ENCODE measurements at places on chromosomes 3 and 15.

- DNase-seq, result no peak
Measured at GRCh38 chr15:42457445-42458442, 33.2 kb downstream of the ZNF106 start.

GRCh38 chr3:13536432-13536831, 12.5 kb upstream of the FBLN2 start:
- DNase-seq, result no peak

DNA sequence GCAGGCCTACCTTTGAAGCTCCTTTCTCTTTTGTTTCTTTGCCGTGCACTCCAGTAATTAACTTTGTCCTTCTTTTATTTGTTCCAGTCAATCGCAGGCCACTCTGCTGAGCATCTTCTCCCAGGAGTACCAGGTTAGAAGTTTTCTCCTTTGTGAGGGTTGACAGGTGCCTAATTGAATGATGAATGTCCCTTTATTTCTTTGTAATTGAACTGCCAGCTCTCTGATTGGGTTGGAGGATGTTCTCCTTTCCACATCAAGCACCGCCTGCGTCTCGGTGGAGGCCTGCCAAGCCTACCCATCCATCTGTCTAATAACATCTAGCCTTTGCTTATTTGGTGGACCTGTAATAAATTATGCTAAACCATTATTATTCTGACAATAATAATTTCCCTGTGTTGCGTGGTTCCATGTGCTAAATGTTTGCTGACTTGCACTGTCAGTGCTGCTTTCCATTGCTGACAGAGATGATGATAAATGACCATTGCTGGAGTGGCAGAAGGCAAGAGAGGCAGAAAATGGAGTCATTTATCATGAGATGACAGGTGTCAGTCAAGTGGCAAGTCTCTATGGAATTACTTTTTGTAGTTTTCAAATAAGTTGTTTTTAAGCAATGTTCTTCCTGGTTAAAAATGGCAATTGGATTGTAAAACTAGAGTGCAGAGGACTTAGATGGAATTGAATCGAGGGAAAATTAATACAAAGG, 64.9 kb downstream of the CDIN1 start:
- no peak for DNase-seq

- no peak for DNase-seq
Measured at GRCh38 chr3:118900737-118901525, 133.7 kb downstream of the IGSF11 start.

- DNase-seq, result no peak
Measured at GRCh38 chr3:107416886-107417285, 39.6 kb downstream of the CCDC54 start.

DNA sequence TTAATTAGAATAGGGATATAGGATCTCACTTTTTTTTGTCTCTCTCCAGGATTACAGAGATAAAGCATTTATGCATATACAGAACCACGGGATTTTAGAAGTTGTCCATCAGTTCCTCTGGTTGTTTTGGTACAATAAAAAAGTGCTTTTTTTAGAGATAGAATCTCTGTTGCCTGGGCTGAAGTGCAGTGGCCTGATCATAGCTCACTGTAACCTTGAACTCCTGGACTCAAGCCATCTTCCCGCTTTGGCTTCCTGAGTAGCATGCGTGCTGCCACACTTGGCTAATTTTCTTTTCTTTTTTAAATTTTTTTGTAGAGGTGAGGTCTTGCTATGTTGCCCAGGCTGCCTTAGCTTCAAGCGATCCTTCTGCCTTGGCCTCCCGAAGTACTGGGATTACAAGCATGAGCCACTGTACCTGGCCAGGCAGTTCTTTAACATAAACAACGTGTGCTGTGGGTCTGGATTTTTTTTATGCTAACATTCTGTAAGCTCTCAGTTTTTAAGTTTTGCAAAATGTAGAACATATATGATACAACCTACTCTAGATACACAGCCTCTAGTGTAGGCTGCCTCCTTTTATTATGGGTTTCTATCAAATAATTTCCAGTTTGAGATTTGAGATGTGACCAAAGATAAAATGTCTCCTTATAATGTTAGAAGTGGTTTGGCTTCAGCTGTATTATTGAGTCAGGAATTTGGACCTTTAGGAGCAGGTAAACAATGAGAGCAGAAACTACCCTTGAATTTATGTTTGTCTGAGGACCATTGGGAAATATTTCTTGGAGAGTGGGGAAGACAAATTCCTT, 57.4 kb upstream of the ULK4 start:
- no peak for DNase-seq

DNA sequence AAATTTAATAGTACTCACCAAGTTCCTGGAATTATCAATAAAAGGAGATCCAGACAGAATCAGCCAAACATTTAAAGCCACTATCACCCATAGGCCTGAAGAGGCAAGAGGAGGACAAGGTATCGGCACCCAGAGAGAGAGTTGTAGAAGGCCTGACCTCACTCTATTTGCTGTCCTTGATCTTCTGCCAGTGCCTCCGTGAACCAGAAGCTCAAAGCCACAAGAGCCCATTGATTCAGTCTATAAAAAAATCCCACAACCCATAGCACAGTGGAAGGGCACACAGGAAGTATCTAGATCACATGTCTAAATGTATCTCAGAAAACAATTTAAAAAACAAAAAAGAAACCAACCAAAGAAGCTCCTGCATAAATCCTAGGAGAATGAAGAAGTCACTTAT, 68.6 kb upstream of the FAM174B start:
- DNase-seq, result no peak

DNA sequence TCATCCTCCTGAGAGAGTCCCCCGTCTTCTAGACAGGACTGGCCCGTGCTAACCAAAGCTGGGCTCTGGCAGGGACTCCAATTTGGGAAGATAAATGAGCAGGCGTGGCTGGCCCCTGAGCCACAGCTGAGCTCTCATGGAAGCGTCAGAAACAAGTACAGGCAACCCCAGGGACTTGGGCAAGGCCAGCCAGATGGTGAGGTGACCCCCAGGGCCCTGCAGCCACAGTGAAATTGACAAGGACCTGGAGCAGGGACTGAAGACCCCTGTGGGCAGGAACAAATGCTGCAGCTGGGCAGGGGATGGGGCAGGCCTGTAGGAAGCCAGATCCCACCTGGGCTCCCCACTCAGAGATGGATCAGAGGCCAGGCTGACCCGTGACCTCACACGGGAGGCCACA, 32.8 kb upstream of the CGNL1 start:
- DNase-seq, result no peak

DNA sequence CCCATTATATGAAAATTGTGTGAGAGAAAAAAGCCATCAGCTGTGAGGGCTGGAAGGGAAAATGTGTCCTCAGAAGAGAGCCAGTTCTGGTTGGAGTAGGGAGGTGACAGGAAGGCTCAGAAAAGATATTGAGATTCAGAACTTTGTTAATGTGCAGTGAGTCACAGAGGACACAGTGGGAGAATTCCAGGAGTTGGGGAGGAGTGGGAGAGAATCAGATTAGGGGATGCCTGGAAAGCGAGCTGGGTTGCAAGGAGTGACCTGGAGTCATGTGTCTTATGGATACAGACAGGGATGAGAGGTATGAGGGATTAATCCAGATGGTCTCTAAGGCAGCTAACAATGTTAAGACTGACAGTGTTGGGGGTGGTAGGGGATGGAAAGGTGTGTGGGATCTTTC, 67.5 kb downstream of the CHST2 start:
- no peak for DNase-seq

DNA sequence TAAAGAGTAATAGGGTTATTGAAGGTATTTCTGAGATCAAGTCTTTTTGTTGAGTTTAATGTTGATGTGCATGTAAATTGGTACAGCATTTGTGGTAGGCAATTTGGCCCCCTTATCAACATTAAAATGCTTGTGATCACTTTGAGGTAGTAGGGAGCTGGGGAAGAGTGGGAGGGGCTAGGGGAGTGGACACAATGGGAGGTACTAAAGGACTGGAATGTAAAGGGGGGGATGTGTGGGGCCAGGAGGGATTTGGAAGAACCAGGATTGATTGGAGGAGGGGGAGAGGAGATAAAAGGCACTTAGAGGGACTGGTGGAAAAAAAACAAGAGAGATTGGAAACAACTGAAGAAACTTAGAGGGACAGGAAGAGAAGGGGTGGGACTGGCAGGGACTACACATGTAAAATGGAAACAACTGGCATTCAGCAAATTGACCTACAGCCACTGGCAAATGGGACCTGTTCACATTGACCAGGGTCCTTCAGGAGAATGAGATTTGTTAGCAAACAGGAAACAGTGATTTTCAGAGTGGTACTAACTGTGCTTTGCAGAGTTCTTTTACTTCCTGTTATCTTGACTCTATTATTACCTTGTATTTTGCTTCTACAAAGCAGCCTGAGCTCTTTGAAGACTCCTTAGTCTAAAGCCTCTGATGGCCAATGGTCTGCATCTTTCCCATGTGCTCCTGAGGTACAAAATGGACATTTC, 47.8 kb upstream of the ZBTB38 start:
- DNase-seq, result no peak

DNA sequence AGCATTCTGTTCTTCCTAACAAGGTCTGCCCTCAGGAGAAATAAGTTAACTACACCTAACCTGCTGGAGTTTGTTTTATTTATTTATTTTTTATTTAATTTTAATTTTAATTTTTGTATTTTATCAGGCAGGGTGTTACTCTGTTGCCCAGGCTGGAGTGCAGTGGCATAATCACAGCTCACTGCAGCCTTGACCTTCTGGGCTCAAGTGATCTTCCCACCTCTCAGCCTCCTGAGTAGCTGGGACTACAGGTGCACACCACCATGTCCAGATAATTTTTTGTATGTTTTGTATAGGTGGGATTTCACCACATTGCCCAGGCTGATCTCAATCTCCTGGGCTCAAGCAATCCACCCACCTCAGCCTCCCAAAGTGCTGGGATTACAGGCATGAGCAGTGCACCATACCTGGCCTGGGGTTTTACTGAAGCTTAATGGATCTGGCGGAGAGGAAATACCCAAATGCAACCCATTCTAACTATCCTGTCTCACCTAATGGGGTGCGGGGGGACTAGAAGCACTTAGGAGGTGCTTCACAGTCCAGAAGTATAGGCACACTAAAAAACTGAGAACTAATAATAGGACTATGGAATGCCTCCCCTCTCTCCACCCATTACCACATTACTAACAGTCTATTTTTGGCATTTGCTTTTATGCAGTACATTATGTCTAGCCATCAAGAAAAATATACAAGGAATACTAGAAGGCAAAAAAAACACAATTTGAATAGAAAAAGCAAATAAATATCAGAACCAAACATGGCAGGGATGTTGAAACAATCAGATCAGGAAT, 61.4 kb downstream of the TTBK2 start:
- no peak for DNase-seq

DNA sequence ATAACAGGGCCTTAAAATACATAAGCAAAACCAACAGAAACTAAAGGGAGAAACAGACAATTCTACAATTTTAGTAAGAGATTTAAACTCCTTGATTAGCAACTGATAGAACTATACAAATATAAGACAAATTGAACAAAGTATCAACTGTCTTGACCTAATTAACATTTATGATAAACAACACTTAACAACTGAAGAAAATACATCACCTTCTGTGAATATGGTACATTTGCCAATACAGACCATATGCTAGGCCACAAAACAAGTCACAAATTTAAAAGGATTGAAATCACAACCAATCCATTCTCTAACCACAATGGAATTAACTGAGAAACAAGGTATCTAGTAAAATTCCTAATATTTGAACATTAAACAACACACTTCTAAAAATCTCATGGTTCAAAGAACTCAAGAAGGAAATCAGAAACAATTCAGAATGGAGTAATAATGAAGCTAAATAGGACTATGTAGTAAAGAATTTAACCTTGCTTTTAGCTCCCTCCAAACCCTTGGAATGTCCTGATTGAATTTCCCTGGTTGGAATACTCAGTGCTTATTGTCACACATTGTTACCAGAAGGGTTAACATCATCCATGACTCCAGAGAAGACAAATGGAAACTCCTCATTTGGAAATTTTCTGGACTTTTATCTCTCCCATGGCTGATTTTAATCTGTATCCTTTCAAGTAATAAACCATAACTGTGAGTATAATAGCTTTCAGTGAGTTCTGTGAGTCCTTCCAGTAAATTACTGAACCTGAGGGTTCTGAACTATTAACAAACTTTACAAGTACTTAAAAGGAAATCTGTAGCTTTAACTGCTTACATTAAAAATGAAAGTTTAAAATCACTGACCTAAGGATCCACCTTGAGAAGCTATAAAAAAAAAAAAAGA, 88.8 kb downstream of the DLG1 start:
- no peak for DNase-seq

DNA sequence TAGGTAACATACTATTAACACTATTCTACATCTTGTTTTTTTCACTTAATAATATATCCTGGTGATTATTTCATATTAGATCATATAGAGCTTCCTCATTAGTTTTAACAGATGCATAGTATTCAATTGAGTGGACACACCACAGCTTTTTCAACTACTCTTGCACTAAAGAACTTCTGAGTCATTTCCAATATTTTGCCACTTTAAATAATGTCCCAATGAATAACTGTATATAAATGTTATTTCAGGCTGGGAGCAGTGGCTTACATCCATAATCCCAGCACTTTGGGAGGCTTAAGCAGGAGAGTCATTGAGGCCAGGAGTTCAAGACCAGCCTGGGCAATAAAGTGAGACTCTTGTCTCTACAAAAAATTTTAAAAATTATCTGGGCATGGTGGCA, 26.9 kb downstream of the MAP1A start:
- DNase-seq, result no peak

DNA sequence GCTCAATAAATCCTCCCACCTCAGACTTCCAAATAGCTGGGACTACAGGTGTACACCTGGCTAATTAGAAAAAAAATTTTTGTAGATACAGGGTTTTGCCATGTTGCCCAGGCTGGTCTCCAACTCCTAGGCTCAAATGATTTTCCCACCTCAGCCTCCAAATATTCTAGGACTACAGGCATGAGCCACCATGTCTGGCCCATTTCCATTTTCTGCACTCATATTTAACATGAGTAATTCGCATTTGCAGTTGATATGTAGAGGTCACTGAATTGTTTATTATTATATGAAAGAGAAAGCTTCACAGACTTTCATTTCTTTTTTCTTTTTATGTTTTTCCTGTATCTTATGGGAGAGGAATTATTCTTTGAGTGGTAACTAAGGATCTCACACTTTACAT, 492.7 kb downstream of the CNTN3 start:
- DNase-seq, result no peak

GRCh38 chr15:56019060-56019793, 25.8 kb upstream of the NEDD4 start:
- no peak for DNase-seq

- no peak for DNase-seq
Measured at GRCh38 chr3:134014270-134014669, 15.5 kb downstream of the SLCO2A1 start.

GRCh38 chr3:165191491-165191890, 4.7 kb downstream of the SLITRK3 start:
- DNase-seq, result no peak

- DNase-seq, result no peak
Measured at GRCh38 chr3:110650741-110651140, 420.9 kb upstream of the NECTIN3 start.
